Fibroblast of lung (primary cell): ENCODE measurements at places on chromosomes 12 and 14. TPM values are rescaled to one million over a fixed set of nuclear protein-coding genes. Genes with fewer than 3 reads are reported as not detected.

TAS2R42 gene
- not detected in 2 replicates for total RNA-seq

PRKCH gene
- total RNA-seq = 3.6 and 5.4 TPM in 2 replicates

CARMIL3 gene
- 0.17 and 0.26 TPM in 2 replicates for total RNA-seq

SSPN gene
- 9.8 and 18.5 TPM in 2 replicates for total RNA-seq

LRP1 gene
- total RNA-seq = 377 and 464 TPM in 2 replicates

ANKRD52 gene
- total RNA-seq = 9.0 and 14.9 TPM in 2 replicates

PARPBP gene
- 3.6 and 9.4 TPM in 2 replicates for total RNA-seq

ACOT2 gene
- 21.3 and 27.1 TPM in 2 replicates for total RNA-seq

RAPGEF3 gene
- total RNA-seq = 1.0 and 2.8 TPM in 2 replicates

TMEM30B gene
- 0.51 and 0.83 TPM in 2 replicates for total RNA-seq

KRT77 gene
- not detected in 2 replicates for total RNA-seq
